ENCODE measurements at places on chromosomes 3 and 15.

DNA sequence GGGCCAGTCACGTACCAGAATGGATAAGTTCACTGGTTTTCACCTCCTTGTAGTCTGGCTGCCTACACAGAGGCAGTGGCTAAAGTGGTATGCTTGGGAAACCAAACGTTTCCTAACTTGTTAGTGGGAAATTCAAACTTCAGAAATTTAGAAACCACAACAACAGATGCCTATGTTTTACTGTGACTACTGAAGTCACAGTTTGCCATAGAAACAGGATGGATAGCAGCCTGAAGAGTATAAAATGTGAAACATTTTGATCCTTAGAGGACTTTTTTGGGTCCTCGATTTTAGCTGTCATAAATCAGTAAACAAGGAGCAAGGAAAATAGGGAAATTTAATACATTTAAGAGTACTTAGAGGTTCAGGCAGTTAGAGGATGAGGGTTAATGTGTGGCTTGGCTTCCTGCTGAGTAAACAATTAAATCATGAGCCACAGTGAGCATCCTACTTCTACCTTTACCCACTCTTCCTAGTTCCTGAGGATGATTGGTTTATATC is 48.6 kb downstream of the CMSS1 start:
- DNase-seq: peak; percentile 28

DNA sequence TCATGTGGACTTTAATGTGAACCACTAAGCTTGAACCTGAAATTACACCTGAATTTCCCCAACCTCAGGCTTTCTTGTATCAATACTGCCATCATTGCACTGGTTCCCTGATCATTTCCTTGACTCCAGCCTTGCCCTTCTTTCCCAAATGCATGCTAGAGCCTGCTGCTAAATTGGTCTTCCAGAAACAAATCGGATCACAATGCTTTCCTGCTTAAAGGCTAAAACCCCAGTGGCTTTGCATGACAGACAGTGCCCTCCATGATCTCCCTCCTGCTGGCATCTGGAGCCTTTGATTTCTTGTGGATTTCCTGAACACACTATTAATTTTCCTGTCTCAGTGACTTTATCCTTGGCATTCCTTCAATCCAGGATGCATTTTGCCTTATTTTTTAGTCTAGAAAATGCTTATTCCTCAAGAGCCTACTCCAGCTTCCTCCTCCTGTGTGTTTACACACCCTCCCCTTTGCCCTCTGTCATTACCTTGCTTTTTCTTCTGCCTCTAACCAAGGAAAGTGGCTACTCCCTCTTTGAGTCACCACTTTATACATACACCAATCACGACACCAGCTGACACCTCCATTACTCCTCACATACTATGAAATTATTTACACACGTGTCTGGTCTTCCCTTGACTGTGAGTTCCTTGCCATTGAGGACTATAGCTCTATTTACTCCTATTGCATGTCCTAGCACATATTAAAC is 214.6 kb downstream of the KCNAB1 start:
- DNase-seq: no peak

DNA sequence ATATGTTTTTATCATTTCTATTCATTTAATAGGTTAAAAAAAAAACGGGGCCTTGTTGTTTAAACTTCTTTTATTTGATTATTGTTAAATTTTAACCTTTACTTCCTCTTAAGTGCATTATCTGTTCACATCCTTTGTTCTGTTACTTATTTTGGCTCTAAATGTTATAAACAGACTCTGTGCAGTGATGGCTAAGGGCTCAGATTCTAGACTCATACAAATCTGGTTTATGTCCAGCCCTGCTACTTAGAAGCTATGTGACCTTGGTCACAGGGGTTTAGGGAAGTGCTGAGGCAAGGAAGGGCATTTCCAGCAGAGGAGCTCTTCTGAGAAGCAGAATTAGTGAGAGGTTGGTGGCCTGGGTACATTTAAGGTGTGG is 55.3 kb upstream of the VILL start:
- DNase-seq: no peak

DNA sequence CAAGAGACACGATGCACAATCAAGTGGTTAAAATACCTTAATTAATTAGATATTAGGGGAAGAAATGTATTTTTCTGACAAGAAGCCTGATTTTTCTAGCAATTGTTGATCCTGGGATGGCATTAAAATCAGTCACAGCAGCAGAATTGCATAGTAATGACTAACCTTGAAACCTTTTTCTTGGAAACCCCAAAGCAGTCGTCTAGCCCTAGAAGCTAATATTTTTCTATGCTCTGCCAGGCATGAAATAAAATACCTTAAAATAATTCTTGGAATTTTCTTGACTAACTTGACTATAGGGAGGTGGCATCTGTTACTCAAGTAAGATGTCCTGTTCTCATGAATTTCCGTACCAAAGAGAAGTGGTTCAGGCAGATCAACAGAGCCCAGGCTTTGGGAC is 204.1 kb downstream of the THRB start:
- DNase-seq: no peak

DNA sequence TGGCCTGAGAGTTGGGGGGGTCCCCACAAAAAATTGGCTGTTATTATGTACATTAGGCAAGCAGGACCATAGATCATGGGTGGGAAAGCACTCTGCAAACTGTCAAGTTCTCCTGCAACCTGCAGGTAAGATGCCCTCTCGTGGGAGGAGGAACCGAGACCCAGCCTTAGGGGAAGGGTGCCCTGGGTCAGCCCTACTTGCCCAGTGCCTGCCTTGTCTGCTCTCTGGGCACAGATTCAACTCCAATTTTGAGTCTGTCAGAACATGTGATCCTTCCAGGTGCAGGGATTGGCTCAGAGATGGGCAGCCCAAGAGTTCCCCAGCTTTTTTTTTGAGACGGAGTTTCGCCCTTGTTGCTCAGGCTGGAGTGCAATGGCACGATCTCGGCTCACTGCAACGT is 99.2 kb downstream of the PLXNA1 start:
- no peak for DNase-seq

GRCh38 chr15:44654858-44655257 is 8.6 kb downstream of the SPG11 start:
- DNase-seq: no peak
